ENCODE measurements at places on chromosomes 4 and X.

GRCh38 chr4:101018836-101019235 lies 328.5 kb downstream of the PPP3CA start:
- no peak for DNase-seq

GRCh38 chr4:26120098-26120825 lies 200.6 kb upstream of the RBPJ start:
- no peak for DNase-seq

DNA sequence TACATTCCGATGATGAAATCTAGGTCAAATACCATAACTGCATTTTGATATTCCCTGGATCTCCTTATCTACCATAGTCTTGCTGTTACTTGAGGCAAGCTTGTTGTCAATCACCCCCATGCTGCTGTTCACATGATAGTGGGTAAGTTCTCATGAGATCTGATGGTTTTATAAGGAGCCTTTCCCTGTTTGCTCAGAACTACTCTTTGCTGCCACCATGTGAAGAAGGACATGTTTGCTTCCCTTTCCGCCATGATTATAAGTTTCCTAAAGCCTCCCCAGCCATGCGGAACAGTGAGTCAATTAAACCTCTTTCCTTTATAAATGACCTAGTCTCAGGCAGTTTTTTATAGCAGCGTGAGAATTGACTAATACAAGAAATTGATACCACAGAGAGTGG lies 432.0 kb downstream of the GLUD2 start:
- no peak for DNase-seq

- no peak for DNase-seq
These were observed 53.2 kb upstream of the CHRNA9 start for GRCh38 chr4:40281913-40282312.

DNA sequence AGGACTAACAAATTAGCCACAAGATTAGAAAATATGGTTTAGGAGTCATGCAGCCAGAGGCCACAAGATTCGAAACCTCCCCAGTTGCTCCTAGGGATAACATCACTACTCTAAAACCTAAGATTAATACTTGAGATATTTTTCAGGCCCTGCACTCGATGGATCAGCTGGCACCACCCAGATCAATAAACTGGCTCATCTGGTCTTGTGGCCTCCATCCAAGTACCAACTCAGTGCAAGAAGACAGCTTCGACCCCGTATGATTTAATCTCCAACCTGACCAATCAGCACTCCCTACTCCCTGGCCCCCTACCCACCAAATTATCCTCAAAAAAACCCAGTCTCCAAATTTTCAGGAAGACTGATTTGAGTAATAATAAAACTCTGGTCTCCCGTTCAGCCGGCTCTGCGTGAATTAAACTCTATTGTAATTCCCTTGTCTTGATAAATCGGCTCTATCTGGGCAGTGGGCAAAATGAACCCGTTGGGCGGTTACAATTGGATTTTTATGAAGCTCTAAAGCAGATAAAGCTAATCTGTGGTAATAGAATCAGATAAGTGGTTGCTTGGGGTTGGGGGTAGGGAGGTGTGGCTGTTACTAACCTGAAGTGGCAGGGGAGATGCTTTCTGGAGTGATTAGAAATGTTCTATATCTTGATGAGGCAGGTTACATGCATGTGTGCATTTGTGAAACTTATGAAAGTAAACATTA lies 91.8 kb upstream of the ATXN3L start:
- no peak for DNase-seq

GRCh38 chr4:175531405-175532091 lies 280.5 kb downstream of the GPM6A start:
- peak; percentile 36 for DNase-seq

- no peak for DNase-seq
These were observed 536.3 kb upstream of the HTR2C start for GRCh38 chrX:114047558-114047957.
